HTR-8/SVneo (cell line): ENCODE measurements at places on chromosomes 1 and 21.
A peak's percentile ranks its signal among the peaks of the same experiment; 100 is the strongest.

DNA sequence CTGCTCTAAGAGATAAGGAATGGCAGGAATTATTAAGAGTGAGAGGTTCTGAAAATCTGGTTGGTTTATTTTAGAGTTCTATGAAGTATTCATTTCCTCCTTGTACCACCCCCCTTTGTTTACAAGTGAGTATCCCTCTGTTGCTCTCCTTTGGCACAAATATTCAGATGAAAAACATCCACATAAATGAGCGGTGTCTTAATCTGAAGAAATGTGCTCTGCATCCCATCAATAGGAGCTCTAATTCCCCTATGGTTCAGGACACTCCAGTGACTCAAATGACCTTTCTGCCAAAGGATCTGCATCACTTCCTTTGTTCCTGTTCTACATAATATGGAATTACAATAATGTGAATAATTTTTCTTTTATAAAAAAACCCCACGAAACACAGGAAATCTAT, 16.6 kb downstream of the DDAH1 start:
- no peak for DNase-seq

DNA sequence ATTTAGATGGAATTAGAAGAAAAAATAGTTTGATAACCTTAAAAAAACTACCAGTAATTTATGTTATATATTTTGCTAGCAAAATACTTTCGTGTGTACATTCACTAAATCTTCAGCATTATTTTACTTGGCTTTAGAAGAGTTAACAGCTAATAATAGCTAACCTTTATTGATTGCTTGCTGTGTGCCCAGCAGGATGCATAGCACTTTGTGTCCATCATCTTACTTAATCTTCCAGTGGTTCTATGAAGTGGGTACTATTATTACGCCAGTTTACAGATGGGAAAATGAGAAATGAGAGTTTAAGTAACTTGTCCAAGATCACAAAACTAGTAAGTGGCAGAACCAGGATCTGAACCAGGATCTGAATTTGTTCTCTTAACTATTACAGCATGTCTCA, 41.7 kb upstream of the GPR25 start:
- DNase-seq = no peak

DNA sequence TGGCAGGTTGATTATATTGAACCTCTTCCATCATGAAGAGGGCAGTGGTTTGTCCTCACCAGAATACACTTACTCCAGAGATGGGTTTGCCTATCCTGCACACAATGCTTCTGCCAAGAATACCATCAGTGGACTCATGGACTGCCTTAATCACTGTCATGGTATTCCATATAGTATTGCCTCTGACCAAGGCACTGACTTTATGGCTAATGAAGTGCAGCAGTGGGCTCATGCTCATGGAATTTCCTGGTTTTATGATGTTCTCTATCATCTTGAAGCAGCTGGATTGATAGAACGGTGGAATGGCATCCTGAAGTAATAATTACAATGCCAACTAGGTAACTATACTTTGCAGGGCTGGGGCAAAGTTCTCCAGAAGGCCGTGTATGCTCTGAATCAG, 16.6 kb upstream of the GBP6 start:
- DNase-seq = no peak

- DNase-seq = no peak
These were observed 193.8 kb downstream of the DYRK1A start for GRCh38 chr21:37560385-37560784.

DNA sequence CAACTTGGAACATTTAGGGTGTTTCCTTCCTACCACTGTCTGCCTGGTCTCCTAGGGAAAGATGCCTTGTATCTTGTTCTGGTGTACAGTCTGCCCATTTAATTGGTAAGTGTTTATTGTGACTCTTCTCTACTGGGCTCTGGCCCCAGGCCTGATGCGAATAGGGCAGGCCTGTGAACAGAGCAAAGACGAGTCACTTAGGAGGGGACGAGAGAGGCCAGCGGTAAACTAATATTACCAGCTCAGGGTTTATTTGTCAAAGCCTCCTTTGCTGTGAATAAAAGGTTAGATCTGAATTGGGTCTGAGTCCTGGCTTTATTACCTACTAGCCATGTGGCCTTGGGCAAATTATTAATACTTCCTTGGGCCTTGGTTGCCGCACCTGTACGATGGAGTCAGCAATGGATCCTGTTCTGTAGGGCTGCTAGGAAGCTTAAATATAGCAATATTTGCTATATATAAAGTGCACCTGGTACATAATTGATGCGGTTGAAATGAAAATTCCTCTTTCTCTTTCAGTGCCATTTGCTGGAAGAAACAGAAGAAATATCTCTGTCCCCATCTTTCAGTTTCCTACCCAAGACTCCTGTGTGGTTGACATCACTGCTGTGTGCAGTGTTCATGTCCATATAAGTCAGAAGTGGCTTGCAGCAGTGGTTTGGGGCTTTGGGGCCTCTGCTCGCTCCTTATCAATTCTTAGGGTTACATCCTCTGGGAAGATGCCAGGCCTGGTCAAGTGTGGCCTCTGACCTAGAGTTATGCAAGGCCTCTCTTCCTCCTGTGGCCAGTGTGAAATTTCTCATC, 32.4 kb downstream of the MAPKAPK2 start:
- no peak for DNase-seq

DNA sequence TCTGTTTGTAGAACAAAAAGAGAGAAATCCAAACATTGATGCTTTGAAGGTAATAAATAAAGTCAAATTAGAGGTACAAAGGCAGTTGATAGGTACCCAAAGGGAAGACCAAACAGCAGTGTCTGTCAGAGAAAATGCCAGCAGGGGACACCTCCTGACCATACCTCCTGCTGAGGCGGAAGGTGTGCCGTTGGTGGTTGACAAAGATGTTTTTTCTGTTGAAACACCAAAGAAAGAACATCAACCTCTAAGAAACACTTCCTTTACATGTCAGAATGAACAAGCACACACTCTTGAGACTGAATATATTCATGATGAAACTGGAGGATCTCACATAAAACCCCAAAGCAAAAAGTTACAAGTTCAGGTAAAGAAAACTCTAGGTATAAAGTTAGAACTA, 128.3 kb downstream of the MACF1 start:
- DNase-seq = no peak

DNA sequence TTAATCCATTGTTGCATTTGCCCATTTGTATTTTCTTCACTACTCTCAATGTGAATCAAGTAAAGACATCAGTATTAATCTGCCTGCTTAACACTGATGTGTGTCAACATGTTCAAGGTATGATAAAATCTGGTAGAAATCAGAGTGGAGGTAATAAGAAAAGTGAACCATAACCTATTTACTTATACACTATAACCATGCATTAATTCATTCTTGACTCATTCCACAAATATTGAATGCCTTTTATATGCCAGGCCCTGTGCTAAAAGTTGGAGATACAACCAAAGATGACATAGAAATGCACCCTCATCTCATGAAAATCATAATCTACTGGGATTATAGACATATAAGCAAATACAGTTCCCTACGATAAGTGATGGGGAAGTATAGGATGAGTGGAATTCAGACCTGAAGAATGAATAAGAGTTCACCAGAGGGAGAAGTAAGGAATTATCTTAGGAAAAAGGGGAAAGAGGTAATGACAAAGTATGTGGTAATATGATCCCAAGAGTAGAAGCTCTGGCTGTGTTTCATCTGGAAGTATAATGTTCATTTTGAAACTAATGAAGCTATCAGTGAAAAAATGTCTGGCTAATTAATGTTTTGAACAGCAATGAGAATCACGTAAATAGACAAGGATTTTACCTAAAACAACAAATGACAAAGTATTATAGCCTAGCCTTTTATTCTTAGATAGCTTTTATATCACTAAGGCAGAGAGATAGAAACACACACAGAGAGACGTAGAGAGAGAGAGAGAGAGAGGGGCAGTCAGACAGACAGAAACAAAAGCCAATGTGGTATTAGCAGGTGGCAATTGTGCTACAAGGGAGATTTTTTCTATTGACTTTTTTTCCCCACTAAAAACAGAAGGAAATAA, 7.0 kb upstream of the RWDD3 start:
- DNase-seq = no peak

DNA sequence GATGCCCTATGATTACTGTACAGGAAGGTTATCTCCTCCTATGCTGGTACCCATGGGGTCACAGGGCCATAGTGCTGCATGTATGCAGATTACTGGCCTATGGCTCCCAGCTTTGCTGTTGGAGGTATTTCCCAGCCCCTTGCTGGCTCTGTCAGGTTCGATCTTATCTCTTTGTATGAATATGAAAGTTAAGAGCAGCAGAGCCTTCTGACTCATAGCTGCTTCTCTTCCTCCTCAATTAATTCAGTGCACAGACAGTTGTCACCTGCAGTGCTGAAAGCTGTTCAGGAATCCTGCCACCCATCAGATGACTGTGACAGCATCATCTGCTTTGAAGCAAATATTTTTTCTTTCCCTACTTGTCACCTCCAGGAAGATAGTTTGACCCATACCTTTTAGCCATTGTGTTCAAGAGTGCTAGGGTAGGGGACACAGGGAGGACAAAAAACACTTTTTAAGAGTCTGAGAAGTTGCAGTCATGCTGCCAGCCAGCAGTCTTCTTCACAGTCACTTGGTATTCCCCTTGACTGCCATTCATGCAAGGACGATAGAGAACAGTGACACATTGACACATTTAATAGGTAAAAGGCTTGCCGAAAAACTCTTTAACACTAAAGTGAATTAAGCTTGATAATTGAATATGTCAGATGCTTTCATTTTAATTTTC, 73.1 kb downstream of the KIF1B start:
- no peak for DNase-seq

DNA sequence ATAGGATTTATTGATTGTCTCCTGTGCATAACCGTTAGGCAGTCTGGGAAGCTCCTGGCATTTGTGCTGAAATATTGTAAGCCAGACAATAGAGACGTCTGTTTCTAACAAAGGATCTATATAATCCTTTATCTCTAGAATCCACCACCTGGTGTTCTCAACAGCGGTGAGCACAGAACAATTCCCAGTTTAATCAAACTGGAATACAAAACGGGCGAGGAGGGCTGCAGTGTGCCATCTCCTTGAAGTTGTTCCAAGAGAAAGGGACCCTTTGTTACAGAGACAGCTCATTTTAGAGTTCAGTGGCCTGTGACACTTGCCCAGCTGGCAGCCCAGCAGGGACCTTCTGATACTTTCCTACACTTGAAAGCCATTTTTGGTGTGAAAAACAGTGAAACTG, 162.8 kb upstream of the IVNS1ABP start:
- no peak for DNase-seq

DNA sequence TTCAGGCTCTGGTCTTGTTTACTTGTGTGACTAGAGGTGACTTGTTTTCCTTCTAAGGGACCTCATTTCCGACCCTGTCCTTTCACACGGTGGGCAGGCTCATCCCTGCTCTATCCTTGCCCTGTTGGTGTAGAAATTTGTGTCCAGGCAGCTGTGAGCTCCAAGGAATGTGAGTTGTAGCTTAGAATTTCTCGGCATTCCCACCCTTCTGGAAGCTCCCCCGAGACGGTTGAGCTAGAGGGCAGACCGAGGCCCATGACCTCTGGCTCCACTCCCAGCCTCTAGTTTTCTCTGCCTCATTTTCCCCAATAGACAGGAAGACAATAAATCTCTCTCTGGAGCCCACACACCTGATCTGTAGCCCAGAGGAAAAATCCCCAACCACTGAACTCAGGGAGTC, 100.9 kb downstream of the NAV1 start:
- DNase-seq = no peak

DNA sequence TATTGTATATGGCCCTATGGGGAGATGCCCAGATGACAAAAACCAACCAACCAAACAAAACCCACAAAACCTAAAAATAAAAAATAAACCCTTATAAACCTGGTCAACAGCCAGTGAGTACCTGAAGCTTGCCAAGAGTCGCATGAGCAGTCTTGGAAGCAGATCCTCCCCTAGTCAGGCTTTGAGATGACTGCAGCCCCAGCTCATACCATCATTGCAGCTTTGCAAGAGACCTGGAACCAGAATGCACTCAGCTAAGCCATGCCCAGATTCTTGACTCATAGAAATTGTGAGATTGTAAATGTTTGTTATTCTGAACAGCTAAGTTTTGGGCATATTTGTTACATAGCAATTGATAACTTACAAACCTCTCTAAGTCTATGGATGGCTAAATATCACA, 326.8 kb downstream of the HLX start:
- no peak for DNase-seq

- no peak for DNase-seq
These were observed 41.7 kb upstream of the ARHGAP29 start for GRCh38 chr1:94279038-94279437.

- DNase-seq = no peak
These were observed 456.5 kb downstream of the DPYD start for GRCh38 chr1:97464305-97464704.

DNA sequence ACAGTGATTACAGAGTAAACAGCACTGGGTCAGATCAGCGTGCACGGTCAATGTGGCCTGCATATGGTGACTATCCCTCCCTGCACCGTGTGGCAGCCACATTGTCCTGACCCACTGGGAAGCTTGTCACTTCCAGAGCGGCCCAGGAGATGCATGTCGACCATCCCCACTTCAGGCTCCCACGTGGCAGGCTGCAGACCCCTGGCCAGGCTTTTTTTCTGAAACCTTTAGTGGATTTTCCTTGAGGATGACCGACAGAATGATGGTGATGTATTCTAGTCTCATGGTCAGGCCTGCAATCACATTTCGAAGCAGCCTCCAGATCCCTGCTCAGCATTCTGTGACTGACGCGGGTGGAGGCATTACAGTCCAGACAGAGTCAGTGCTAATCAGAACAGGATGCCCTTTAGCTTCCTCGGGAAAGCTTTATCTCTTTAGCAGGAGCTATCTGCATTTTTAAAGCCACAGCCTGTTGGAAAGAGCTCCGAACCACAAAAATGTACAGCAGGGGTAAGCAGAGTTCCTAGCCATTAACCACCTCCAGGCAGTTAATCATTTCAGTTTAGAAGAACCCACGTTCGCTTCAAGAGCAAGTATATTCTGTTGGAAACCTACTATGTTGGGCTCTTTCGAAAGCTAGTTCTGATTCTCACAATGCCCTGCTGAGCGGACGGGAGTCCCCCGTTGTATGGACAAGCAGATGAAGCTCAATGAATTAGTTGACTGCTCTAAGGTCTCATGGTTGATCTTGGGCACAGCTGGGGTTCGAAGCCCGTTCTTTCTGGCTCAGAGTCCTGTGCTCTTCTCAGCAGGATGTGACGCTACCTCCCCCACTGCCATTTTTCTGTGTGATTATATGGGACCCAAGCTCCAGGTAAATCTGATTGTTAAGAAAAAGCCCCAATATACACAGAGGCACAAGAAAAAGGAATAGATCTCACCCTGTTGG, 56.5 kb downstream of the IRF2BP2 start:
- DNase-seq = peak; percentile 28

DNA sequence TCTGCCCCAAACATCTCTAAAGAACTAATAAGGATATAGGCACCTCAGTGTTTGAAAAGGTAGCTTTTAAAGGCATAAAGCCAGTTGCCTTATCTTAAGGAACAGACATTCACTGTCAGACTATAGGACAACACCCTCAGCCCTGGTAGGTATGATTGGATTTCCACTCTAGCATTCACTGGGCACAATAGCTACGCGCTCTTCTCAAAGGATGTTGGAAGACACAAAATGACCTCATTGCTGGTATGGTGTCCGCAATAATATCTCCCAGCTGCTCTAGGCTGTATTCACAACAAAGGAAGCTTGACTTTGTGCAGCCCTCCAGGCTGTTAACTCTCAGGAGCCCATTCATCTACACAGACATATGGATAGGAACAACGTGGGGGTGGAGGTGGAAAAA, 119.4 kb upstream of the CXADR start:
- DNase-seq = no peak

- no peak for DNase-seq
These were observed 51.0 kb upstream of the F3 start for GRCh38 chr1:94592571-94592920.

- no peak for DNase-seq
These were observed 45.2 kb downstream of the MAN1A2 start for GRCh38 chr1:117412472-117412871.

- no peak for DNase-seq
These were observed 22.3 kb downstream of the CTTNBP2NL start for GRCh38 chr1:112418099-112418892.
